Cardiac muscle cell (in vitro differentiated cells and primary cell): ENCODE measurements at places on chromosomes 11 and 22. TPM values are rescaled to one million over a fixed set of nuclear protein-coding genes. Genes with fewer than 3 reads are reported as not detected.
A peak's percentile ranks its signal among the peaks of the same experiment; 100 is the strongest.

- DNase-seq = no peak
These were observed 34.8 kb upstream of the VWA5A start for GRCh38 chr11:124080327-124081001.

- no peak for DNase-seq
These were observed 55.9 kb downstream of the RTN4R start for GRCh38 chr22:20211997-20212753.

- peak; percentile 85 for DNase-seq
These were observed at the start of gene CLTCL1 for GRCh38 chr22:19291580-19292457. Gene CLTCL1, minus strand, starts transcription at chr22:19291719. Its CDS starts 78 bp downstream, at chr22:19291641.

DNA sequence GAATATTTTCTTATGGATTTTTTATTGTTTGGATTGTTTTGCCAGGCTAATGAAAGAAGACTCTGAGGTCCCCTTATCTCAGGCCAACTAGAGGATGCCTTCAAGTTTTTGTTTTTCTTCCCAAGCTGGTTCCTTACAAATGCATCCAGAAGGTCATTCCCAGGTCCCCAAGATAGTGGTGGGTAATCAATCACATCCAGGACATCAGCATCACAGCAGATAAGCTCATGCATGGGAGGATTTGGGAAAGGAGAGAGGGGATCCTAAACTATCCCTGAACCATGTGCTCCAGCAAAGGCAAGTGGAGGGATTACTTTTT, 20.7 kb downstream of the FZD4 start:
- DNase-seq = no peak

GRCh38 chr11:128061281-128061871, 526.0 kb downstream of the ETS1 start:
- DNase-seq = no peak

DNA sequence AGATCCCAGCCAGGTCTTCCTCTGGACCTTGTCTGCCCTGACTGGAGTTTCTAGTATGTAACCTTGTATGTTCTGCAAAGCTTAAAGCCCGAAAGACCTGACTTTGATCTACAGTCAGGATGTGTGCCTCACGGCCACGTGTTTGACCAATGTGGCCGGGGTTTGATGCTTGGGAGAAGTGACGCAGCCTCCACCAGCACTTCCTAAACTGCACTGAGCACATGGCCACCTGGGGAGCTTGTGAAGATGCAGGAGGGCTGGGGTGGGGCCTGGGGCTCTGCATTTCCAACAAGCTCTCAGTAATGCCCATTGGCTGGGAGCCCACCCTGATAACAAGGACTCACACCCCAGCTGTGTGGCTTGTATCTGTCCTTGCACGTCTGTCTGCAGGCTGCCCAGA, 53.2 kb downstream of the NAT10 start:
- DNase-seq = no peak

- DNase-seq = no peak
These were observed 49.3 kb upstream of the RDX start for GRCh38 chr11:110345743-110346142.

- DNase-seq = no peak
These were observed 33.8 kb upstream of the SCUBE1 start for GRCh38 chr22:43376765-43377547.

DNA sequence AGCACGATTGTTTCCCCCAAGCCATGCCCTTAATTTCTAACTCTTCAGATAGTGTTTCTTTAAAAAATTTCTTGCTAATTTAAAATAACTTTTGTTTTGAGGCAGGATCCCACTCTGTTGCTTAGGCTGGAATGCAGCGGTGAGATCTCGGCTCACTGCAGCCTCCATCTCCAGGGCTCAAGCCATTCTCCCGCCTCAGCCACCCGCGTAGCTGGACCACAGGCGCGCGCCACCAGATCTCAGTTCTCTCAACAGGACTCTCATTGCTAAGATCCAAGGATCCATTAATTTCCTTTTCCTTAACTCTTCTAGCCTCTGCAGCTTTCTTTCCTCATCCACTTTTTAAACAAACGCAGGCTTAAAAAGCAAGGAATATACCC, 327 bp upstream of the MED17 start:
- no peak for DNase-seq

DNA sequence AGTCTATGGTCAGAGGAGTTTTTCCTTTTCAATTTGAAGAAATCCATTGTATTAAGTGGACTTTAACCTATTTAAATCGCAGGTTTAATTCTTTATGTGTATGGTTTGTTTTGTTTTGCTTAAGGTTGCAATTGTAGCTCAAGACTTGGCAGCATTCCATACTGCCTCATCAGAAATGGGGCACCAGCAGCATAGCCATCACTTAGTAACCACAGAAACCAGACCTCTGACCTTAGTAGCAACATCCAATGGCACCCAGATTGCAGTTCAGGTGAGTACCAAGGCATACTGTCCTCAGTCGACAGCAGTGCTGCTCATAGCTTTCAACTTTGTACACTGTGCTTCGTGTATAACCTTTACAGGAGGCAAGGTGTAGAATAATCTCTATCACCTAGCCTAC, 48.4 kb upstream of the WEE1 start:
- DNase-seq = no peak

- no peak for DNase-seq
These were observed 79.7 kb downstream of the LARGE2 start for GRCh38 chr11:46002189-46002588.

GRCh38 chr11:65586676-65587075, 8.9 kb downstream of the KCNK7 start:
- peak; percentile 88 for DNase-seq

DNA sequence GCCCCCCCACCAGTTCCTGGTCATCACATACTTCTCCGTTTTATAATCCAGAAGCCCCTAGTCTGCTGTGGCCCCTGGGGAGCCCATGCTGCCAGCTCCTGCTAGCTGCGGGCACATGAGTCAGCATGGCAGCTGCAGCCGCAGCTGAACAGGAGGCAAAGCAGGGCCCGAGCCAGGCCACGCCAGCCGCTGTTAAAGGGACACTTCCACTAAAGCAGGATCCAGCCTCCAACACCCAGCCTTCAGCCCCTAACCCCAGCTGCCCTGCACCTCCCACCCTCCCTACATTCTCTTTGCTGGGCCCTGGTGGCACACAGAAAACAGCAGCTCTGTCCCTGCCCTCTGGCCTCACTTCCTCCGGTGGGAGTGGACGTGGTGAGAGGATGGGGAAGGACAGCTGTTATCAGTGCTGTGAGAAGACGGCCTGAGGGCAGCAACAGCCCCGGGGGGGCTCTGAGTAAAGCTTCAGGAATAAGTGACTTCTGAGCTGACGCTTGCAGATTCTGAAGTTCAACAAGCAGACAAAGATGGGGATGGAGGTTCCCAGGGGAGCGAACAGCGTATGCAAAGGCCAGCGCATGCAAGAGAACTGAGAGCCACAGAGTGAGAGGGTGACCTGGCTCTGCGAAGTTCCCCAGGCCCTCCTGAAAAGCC, 688 bp upstream of the LRRC74B start:
- peak; percentile 71 for DNase-seq

DNA sequence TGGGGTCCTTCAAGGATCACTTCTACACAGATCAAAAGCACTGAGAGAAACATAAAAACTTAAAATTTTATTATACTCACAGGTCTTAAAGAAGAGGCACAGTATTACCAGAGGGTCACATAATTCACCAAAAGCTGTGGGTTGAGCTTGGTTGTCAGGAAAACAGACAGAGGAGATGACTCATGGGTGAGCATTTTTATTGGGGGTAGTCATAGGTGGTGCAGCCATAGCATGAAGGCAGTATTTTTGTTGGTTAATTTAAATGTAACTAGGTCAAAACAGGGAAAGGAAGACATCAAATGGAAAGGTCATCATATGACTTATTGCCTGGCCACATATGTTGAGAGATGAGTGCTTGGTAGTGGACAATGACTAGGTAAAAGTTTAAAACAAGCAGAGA, 24.2 kb downstream of the OR5B17 start:
- peak; percentile 61 for DNase-seq

Gene DBX1
- not detected in 2 replicates for total RNA-seq

Gene DDIAS
- total RNA-seq = 2.3 and 4.0 TPM in 2 replicates

Gene HSPB2
- 0.36 and 0.74 TPM in 2 replicates for total RNA-seq

Gene ZPR1
- total RNA-seq = 18.4 and 21.4 TPM in 2 replicates

Gene KCTD14
- 0.45 and 0.81 TPM in 2 replicates for total RNA-seq

Gene TMEM191B
- 8.1 and 14.3 TPM in 2 replicates for total RNA-seq

Gene GGTLC3
- 1.2 TPM in 2 replicates for total RNA-seq
